Renal cortex interstitium (tissue), 15 donors: ENCODE measurements at places on chromosomes 3 and 15. TPM values are rescaled to one million over a fixed set of nuclear protein-coding genes. Genes with fewer than 3 reads are reported as not detected.

DNA sequence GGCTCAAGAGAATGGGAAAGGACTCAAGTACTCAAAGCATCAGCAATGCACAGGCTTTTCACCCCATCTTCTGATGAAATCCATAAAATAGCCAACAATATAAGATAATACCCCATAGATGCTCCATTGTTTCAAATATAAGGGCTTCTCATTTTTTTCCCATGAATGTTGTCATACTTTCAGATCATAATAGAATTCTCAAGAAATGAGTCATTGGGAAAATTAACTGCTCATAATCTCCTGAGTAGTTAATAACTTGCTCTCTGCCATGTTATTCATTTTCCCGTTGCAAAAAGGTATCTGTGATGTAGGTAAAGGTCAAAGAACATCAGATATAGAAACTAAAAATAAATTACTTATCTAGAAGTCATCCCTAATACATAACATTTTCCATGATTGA is 121.9 kb downstream of the NSUN3 start:
- DNase-seq: no peak

- DNase-seq: no peak
Observed at GRCh38 chr15:89408372-89409183, 74.0 kb upstream of the POLG start.

DNA sequence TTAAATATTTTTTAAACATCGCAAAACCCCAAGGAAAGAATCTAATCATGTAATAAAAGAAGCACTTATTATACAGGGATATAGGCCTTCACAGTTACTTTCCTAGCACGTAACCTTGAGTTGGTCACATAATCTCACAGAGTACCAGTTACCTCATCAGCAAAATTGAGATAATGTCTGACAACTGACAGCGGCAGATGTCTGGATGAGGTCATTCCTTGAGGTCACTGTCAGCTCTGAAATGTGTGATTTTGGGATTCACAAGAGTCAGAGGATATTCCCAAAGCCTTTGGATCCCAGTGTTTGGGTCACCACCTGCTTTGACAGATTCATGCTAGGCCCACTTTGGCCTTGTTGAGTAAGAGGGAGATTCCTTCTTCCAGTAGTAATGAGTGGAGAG is 151.4 kb upstream of the SEMA6D start:
- no peak for DNase-seq

DNA sequence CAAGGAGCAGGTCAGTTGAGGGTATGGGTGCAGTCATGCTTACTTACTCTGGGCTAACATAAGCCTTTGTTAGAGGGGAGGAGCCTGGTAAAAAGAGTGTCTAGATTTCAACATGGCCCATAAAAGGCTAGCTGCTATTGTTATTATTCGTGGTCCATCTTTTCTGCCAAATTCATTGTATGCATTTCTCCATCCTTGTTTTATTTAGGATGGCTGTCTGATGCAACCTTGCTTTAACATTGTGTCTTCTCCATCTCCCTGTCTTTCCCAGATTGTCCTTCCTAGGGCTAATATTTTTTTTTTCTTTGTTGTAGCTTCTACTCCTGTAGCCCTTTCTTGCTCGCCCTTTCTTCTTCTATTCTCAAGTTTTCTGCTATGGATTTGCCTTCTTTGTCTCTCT is 12.6 kb downstream of the RBMS3 start:
- DNase-seq: no peak

- DNase-seq: no peak
Observed at GRCh38 chr3:114872588-114872987, 274.5 kb downstream of the ZBTB20 start.

MLF1 gene
- 50.0 TPM for polyA plus RNA-seq

DISP2 gene
- 0.92 TPM for polyA plus RNA-seq
